ENCODE measurements at places on chromosomes 4 and X.

DNA sequence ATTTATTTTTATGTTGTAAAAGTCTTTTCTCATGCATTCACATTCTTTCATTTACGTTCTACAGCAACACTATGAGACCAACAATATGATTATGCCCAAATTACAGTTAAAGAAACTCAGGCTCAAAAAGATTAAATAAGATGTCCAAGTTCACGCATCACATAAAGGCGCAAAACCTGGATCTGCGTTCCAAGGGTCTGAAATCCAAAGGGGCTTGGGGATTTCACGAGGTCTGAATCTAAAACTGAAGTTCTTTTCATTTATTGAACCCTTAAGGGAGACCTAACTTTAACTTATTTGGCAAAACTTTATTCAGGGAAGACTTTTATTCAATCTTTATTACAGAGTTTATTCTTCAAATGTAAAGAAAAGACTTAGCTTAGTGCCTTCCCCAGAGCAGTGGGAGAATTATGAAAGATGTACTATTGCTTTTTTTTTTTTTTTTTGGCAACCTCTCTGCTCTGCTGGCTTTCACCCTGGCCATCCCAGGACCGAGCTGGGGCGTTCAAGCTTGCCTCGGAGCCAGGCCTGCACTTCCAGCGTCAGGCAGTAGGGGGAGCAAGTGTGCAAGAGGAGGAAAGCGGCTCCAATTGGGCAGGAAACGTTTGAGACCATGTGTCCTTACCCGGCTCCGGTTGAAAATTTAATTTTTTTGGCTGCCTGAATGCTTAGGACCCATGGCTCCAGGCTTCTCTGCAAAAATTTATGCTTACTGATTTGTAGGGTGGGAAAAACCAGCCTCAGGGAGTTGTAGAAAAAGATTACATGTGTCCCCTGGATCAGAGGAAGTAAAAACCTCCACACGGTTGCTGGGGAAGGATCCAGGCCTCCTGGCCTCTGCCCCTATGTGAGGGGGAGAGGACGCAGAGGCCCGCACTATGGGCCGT, 344.3 kb upstream of the KLF3 start:
- peak; percentile 65 for DNase-seq

GRCh38 chrX:140822184-140822583, 112.6 kb downstream of the LINC00632 start:
- DNase-seq, result no peak

DNA sequence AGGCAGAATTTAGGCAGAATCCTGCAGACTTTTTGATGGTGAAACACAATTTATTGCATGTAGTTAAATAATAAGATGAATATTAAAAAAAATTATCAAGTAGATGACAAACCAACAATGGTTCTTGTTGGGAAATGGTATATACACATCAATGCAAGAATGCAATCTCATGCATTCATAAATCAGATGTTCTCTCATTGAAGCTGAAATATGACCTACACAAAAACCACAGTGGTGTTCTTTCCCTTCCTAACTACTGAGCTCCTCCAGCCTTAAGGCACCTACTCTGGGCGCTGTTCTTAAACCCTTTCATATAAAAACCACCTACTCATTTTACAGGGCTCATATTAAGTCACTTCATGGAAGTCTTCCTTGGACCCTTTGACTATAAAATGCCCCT, 64.1 kb downstream of the ANTXR2 start:
- DNase-seq, result no peak

DNA sequence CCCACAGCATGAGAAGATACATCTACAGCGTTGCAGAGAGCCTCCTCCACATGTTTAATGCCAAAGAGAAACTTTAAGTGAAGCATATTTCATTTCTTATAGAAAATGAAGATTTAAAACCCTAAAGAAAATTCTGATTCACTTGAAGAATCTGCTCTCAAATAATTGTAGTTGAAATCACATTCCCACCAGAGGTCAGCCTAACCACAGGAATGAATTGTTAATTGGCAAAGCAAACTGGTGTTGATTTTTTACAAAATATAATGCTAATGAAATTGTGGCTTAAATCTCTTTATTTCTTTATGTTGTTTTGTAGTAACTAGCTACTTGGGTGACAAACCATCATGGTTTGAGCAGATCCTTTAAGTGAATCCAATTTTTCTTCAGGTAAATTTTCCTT, 31.1 kb upstream of the WDR17 start:
- DNase-seq, result no peak

DNA sequence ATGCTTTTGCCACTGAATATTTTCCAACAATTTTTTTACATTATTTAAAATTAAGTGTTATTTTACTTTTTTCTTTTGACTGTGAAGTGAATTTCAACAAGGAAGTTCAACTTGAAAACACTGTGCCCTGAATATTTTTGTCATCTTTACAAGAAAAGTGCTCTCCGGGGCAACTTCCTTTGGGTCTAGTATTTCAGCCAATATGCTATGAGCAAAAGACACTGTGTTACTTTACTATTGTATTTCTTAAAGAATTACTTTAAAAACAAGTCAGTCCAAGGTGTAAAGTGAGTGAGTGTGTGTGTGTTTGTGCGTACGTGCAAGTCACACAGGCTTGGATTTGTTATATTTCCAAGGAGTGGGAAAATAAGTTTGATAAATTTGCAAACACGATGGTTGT, 7.6 kb upstream of the USP53 start:
- DNase-seq, result no peak

GRCh38 chr4:155007660-155008176, 200.7 kb upstream of the NPY2R start:
- DNase-seq, result no peak

DNA sequence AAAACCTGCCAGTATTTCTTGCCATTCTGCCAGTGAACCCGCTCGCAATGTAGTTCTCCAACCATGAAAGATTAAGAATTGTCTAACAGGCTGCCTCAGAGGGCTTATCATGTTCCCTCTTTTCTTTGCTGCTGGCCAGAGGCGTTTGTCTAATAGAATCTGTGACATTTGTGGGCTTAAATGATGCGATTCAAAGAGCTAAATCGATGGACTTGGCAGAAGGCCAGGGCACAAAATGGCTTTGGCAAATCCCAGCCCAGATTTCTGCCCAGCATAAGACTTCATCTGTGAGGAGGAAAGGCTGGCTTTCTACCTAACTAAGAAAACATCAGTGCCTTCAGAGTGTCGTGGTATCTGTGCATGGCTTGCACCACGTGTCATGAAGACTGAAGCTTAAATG, 79.9 kb downstream of the TRPC5OS start:
- DNase-seq, result no peak

DNA sequence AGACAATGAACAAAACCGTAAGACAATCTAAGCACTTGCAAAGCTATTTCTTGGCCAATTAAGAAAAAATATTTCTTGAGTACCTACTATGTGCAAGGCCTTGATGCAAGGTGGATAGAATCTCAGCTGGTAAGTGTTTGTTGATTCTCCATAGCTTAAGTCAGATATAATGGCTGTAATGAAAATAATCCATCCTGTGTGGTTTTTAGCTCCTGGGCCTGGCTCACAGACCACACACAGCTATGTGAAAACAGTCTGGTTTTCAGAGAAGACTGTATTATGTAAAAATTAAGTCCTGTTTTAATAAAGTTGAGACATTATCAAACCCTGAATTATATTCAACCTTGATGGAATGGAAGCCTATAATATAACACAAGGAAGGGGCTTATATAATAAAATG, 7.8 kb upstream of the DDIT4L start:
- DNase-seq, result no peak

DNA sequence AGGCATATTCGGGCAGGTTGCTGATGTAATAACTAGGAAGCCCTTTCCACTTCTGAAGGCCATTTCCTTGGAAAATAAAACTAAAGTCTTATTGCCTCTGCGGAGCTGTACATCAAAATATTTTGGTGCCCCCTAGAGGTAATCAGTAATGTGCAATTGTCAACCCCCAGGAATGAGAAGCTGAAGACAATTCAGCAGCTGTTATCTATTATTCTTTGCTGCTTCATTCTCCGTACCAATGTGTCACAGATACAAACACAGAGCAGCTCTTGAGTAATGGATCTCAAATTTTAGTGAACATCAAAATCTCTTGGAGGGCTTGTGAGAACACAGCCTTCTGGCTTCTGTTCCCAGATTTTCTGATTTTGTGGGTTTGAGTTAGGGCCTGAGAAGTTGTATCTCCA, 3.5 kb upstream of the SLIT2 start:
- no peak for DNase-seq

DNA sequence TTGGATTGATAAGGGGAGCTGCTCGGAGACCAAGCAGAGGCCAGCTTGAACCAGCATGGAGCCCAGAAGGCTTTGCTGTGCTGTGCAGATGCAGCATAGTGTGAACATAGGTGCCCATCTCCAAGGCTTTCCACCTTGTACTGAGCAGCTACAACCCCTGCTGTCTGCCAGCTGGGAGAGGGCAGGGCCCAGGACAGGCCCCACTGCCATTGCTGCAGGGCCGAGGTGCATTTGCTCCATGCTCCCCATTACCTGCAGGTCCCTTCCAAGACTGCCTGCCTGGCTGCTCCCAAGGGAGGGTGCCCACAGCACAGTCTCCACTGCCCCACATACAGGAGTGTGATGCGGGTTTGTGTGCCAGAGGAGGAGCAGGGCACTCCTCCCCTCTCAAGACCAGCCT, 1016.0 kb upstream of the INTU start:
- no peak for DNase-seq

GRCh38 chr4:142379277-142380051, 466.6 kb downstream of the INPP4B start:
- DNase-seq, result no peak

DNA sequence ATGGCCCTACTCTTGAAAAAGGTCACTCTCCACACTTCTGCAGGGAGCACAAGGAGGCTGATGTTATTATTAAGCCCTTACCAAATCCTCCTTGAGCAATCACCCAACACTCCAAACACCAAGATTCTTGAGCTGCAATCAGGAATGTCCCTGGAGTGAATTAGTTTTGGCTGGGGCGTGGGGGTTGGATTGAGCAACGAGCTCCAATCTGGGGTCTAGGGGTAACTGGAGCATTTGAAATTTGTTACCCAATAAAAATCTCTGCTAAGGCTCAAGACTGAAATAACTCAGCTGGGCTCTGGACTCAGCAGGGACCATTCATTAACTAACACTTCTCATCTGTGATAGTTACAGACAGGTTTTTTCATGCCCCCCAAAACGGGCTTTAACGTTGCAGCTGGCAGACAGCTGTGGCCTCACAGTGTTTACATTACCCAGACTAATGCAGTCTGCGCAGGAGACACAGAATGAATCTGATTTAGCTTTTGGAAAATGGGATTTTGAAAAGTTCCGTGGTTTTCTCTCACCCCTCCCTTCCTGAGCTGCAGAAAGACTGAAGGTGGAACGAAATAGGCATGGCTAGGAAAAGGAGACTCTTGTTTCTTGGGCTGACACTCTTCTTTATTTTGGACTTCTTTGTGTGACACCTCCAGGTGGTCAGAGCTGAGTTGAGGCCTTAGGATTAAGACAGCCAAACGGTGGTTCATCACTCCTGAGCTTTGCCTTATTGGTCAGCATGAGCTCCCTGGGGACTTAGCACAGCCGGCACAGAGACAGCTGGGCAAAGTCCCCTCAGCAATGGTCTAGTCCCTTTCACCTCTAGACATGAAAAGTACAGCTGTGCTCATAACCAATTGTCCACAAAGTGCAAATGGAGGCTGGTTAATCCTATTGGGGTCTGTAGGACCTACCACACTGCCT, 26.6 kb downstream of the PLAC1 start:
- no peak for DNase-seq

DNA sequence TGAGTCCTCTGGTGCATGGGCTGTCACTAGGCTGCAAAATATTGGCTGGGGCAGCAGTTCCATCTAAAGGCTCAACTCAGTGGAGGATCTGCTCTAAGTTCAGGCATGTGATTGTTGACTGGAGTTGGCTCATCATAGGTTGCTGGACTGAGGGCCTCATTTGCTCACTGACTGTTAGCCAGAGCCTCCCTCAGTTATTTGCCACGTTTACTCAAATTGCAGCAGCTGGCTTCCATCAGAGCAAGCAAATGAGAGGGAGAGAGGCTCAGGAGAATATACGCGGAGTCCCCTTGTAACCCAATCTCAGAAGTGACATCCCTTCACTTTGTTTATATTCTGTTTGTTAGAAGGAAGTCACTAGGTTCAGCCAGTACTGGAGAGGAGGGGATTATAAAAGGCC, 54.1 kb downstream of the BMP3 start:
- DNase-seq, result no peak

GRCh38 chr4:52477191-52477780, 181.8 kb downstream of the USP46 start:
- no peak for DNase-seq

DNA sequence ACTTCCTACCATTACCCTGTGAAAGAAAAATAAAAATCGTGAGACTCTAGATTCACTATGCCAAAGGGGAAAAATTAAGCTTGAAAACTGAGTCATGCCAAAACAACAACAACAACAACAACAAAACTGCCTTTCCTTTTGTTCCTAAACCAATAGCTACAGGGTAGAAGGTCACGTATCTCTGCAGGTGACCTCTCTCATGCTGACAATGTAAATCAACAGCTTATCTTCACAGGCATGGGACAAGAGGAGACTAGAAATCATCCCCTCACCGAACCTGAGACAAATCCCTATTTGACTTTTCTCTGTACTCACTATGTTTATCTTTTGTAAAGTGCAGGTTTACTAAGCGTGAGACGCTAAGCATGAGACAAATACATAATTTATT, 20.5 kb upstream of the AADAT start:
- no peak for DNase-seq

DNA sequence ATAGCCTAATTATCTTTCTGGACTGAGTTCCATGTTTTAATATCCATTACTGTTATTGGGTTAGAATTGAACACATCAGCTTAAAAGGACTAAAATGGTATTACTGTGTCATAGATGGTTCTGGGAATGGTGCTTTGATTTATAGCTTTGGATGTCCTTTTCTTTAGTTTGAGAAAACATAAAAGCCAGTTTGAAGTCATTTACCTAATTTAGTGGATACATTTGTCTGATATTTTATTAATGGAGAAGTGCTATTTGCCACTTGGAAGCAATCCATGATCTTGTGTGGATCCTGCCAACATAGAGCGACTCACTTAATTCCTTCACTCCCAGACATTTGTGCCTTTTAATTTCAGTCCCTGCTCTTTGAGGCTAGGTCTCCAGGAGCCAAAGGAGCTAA, 212.4 kb upstream of the PACRGL start:
- no peak for DNase-seq

DNA sequence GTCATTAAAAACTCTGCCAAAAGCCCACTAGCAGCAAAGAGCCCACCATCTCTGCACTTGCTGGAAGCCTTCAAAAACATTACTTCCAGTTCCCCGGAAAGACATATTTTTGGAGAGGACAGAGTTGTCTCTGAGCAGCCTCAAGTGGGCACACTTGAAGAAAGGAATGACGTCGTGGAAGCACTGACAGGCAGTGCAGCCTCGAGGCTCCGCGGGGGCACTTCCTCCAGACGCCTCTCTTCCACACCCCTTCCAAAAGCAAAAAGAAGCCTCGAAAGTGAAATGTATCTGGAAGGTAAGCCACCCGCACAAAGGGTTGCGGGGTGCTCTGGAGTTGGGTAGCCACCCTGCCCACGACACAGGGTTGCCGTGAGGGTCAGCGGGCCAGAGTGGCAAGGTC, 25.9 kb downstream of the OFD1 start:
- DNase-seq, result no peak
